SK-N-SH (cell line): ENCODE measurements at places on chromosomes 7 and 10. TPM values are rescaled to one million over a fixed set of nuclear protein-coding genes. Genes with fewer than 3 reads are reported as not detected.

RSPH10B2 gene
- polyA plus RNA-seq, result 0.02 and 0.10 TPM in 2 replicates

ACTL6B gene
- 0.67 and 0.93 TPM in 2 replicates for polyA plus RNA-seq

GBX1 gene
- not detected in 2 replicates for polyA plus RNA-seq

MPLKIP gene
- 48.4 and 64.0 TPM in 2 replicates for polyA plus RNA-seq

HMX3 gene
- not detected in 2 replicates for polyA plus RNA-seq

TDRD1 gene
- not detected in 2 replicates for polyA plus RNA-seq

DNA sequence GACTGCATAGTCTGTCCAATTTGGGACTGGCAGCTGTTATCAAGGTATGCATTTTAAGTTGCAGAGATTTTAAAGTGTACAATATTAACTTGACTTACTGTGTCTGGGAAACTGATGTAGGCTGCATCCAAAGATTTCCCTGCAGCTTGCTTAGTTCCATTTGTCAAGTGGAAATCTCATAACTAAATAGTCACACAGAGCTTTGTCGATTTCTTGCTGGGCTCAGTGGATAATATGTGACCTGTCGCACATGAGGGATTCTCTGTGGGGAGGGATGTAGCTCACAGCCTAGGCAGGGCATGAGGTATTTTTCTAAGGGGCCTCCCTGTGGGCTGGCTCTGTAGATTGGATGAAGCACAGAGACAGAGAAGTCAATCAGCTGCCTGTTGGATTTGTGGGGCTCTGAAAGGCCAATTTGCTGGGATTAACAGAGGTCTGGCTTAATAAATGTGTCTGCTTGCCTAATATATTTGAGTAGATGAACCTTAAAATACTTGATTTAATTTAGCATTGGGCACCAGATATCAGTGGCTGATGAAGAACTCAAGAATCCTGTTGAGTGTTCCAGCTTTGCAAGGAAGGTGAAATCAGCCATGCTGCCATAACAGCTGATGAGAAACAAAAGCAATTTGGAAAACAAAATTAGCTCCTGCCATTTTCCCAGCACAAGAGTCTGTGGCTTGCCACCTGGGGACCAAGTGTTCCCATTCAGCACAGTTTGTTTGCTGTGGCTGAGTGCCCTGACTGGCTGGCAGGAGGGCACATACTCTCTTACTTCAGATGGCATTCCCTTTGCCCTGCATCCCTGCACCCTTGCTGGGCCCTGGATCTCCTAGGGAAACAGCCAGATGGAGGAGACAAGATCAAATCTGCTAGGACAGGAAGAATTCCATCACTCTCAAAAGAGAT is 598.5 kb downstream of the SORCS3 start:
- no peak overlapping the region for H3K27ac ChIP-seq
- no peaks in the 10 kb centered on the region for H3K27me3 ChIP-seq
- H3K4me3 ChIP-seq, result no peak overlapping the region
- no peaks in the 10 kb centered on the region for H3K36me3 ChIP-seq
- no peaks in the 10 kb centered on the region for H3K4me1 ChIP-seq
- no peak for DNase-seq

DNA sequence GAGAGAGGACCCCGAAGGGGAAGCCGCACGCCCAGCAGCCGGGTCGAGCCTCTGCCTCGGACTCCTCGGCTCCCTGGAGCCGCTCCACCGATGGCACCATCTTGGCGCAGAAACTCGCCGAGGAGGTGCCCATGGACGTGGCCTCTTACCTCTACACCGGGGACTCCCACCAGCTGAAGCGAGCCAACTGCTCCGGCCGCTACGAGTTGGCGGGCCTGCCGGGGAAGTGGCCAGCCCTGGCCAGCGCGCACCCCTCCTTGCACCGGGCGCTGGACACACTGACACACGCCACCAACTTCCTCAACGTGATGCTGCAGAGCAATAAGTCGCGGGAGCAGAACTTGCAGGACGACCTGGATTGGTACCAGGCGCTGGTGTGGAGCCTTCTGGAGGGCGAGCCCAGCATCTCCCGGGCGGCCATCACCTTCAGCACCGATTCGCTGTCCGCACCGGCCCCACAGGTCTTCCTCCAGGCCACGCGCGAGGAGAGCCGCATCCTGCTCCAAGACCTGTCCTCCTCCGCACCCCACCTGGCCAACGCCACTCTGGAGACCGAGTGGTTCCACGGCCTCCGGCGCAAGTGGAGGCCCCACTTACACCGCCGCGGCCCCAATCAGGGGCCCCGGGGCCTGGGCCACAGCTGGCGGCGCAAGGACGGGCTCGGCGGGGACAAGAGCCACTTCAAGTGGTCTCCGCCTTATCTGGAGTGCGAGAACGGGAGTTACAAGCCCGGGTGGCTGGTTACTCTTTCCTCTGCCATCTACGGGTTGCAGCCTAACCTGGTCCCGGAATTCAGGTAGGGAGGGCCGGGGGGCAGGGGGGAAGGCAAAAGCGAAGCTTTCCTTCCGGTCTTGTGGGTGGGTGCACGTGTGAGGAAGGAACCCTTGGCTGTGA is 973 bp downstream of the GPR158 start:
- no peak overlapping the region for H3K27ac ChIP-seq
- no peaks in the 10 kb centered on the region for H3K36me3 ChIP-seq
- H3K27me3 ChIP-seq, result peaks cover 22% of the 10 kb centered on the region
- H3K4me3 ChIP-seq, result peak overlapping the region; percentile 19; the same call in 1 of the 2 replicates
- peak; percentile 55 for DNase-seq

DNA sequence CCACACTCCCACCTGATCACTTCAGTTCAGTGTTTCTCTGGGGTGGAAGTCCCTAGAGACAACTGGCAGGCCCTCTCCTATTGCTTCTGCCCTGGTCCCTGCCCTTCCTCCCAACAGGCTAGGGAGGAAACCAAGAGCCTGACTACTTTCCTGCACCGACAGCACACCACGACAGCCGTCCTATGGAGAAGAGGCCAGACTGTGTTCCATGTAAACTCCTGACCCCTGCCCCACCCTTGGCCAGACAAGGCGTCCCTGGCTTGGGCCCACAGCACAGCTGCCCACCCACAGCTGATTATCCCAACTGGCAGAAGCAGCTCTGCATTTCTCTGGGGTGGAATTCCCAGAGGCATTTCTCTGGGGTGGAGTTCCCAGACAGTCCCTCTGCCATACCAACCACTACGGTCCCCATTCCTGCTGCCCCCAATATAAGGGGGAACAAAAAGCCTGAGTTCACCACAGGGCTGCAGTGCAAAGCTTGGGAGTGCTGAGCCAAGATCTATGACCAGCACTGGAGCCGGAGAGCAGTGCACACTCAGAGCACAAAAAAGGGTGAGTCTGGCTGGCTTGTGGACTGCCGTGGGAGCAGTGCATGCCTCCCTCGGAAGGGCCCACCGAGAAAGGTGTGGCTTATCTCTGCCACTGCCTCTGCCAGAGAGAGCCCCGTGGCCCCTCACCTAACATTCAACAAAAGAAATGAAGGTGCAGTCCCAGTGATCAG is 193.4 kb downstream of the HPSE2 start:
- H3K4me3 ChIP-seq, result no peak overlapping the region
- H3K36me3 ChIP-seq, result no peaks in the 10 kb centered on the region
- no peaks in the 10 kb centered on the region for H3K4me1 ChIP-seq
- no peak for DNase-seq

- H3K36me3 ChIP-seq, result no peaks in the 10 kb centered on the region
- H3K4me3 ChIP-seq, result no peak overlapping the region
- no peak for DNase-seq
- no peak overlapping the region for H3K27ac ChIP-seq
- no peaks in the 10 kb centered on the region for H3K27me3 ChIP-seq
- no peaks in the 10 kb centered on the region for H3K4me1 ChIP-seq
Observed at GRCh38 chr7:123864436-123864835, 19.5 kb downstream of the HYAL4 start.

GRCh38 chr10:70920519-70920918 is 32.2 kb upstream of the PCBD1 start:
- no peaks in the 10 kb centered on the region for H3K4me1 ChIP-seq
- no peaks in the 10 kb centered on the region for H3K36me3 ChIP-seq
- H3K4me3 ChIP-seq, result no peak overlapping the region

- no peaks in the 10 kb centered on the region for H3K4me1 ChIP-seq
- no peak overlapping the region for H3K27ac ChIP-seq
- no peaks in the 10 kb centered on the region for H3K27me3 ChIP-seq
- no peaks in the 10 kb centered on the region for H3K36me3 ChIP-seq
- DNase-seq, result no peak
Observed at GRCh38 chr10:130751106-130751840, 560.2 kb downstream of the TCERG1L start.

- no peaks in the 10 kb centered on the region for H3K36me3 ChIP-seq
- no peak for DNase-seq
- H3K27me3 ChIP-seq, result no peaks in the 10 kb centered on the region
- H3K27ac ChIP-seq, result peak overlapping the region; percentile 5
- no peak overlapping the region for H3K4me3 ChIP-seq
Observed at GRCh38 chr7:132292803-132293202, 283.5 kb downstream of the PLXNA4 start.

- no peak overlapping the region for H3K4me3 ChIP-seq
- H3K27ac ChIP-seq, result no peak overlapping the region
- DNase-seq, result no peak
- no peaks in the 10 kb centered on the region for H3K36me3 ChIP-seq
Observed at GRCh38 chr10:87691506-87692070, 31.9 kb downstream of the PAPSS2 start.

DNA sequence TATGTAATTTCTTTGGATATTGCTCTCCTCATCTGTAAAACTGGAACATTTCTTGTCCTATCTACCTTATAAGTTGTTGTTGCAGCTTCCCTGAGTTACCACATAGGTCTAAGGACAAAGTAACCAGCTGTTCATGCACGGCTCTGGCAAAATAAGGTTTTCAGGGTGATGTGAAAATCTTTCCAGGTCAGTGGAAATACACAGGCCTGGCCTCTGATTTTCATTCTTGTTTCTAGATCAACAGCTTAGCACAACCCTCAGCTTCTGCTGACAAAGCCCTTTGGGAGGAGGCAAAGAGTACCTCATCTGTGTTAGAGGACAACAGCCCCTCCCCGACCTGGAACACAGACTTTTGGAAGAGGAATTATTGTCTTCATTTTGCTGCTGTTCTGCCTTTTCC is 117.5 kb upstream of the AGK start:
- H3K36me3 ChIP-seq, result no peaks in the 10 kb centered on the region
- no peaks in the 10 kb centered on the region for H3K4me1 ChIP-seq
- H3K4me3 ChIP-seq, result no peak overlapping the region
- no peak overlapping the region for H3K27ac ChIP-seq

DNA sequence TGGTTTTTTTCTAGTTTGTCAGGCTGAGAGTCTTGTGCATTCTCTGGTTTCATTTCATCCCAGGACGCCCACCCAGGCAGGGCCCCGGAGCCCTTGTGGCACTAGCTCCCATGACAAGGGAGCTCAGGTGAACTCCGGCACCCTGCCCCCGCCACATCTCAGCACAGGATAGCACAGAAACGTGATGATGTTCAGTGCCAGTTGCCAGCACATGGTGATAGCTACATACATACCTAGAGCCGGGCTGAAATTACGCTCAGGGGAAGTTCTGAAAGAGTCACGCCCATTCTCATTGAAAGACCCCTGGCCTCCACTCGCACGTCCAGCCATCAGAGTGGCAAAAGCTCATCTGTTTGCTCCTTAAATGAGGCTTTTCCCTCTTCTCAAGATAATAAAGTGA is 273.7 kb downstream of the PTPRN2 start:
- DNase-seq, result no peak
- H3K27ac ChIP-seq, result no peak overlapping the region
- no peak overlapping the region for H3K4me3 ChIP-seq
- no peaks in the 10 kb centered on the region for H3K4me1 ChIP-seq
- H3K27me3 ChIP-seq, result no peaks in the 10 kb centered on the region

- peaks cover 2% of the 10 kb centered on the region; the same call in 1 of the 2 replicates for H3K4me1 ChIP-seq
- DNase-seq, result no peak
- H3K27ac ChIP-seq, result no peak overlapping the region
- no peaks in the 10 kb centered on the region for H3K27me3 ChIP-seq
Observed at GRCh38 chr10:124197371-124198124, 104.2 kb upstream of the CHST15 start.

DNA sequence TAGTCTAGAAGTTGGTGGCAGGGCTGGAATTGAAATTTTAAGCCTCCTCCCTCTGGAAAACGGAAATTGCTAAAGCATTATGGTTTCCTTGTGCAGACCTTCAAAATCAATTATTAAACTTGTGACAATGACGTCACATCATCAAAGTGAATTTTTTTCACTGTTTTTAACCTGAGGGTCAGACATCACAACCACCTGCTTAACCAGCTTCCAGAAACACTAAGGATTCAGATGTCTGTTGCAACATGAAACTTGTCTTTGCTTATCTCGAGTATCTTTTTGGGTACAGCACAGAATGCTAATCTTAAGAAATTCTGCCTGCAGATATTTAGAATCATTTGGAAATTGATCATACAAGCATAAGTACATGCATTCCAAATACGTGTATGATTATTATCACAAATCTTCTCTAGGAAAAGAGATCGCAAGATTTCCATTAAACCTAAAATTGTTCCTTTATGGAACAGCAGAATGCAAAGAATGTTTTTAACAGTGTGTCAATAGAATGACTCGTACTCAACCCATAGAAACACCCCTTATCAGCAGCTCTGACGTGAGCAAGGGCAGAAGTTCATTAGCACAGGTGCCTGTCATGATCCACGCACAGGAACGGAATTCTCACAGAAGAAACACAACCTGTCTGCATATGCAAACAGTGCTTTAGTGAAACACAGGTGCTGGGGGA is 4.1 kb upstream of the GTPBP4 start:
- no peaks in the 10 kb centered on the region; the same call in 1 of the 2 replicates for H3K36me3 ChIP-seq
- H3K4me3 ChIP-seq, result no peak overlapping the region
- no peak overlapping the region for H3K27ac ChIP-seq
- peaks cover 13% of the 10 kb centered on the region; the same call in 1 of the 2 replicates for H3K4me1 ChIP-seq
- H3K27me3 ChIP-seq, result no peaks in the 10 kb centered on the region

DNA sequence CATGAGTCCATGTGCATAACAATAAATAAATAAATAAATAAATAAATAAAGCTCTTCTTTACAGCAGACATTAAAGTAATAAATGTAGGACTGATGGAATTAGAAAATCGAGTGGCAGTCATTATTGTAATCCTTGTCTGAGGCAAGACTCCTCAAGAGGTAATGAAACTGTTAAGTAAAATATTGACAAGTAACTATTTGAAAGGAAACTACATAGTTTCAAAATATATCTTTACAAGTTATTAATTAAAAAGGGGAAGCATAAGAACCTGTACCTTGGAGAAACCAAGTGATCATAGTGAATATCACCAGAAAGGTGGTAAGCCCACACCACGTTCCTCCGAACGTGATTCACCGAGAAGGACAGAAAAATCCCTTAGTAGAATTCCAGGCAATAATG is 285.6 kb upstream of the SORCS1 start:
- no peak for DNase-seq
- H3K4me1 ChIP-seq, result no peaks in the 10 kb centered on the region
- no peaks in the 10 kb centered on the region for H3K36me3 ChIP-seq

- H3K36me3 ChIP-seq, result no peaks in the 10 kb centered on the region
- H3K27me3 ChIP-seq, result no peaks in the 10 kb centered on the region
- H3K27ac ChIP-seq, result no peak overlapping the region
- no peaks in the 10 kb centered on the region; the same call in 1 of the 2 replicates for H3K4me1 ChIP-seq
Observed at GRCh38 chr7:114930829-114931655, 9.1 kb downstream of the MDFIC start.
